ENCODE measurements at places on chromosomes 13 and 19. TPM values are rescaled to one million over a fixed set of nuclear protein-coding genes. Genes with fewer than 3 reads are reported as not detected.

- no peak for DNase-seq
These were observed 25.9 kb downstream of the GRIN2D start for GRCh38 chr19:48419158-48419920.

DNA sequence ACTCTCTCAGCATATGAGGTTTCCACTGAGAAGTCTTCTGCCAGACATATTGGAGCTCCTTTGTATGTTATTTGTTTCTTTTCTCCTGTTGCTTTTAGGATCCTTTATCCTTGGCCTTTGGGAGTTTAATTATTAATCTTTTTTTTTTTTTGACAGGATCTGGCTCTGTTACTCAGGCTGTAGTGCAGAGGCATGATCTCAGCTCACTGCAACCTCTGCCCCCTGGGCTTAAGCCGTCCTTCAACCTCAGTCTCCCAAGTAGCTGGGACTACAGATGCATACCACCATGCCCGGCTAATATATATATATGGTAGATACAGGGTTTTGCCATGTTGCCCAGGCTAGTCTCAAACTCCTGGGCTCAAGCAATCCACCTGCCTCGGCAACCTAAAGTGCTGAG, 6.6 kb upstream of the CYP4F3 start:
- no peak for DNase-seq

GRCh38 chr19:12918253-12918652, 840 bp downstream of the SYCE2 start:
- DNase-seq = no peak

DNA sequence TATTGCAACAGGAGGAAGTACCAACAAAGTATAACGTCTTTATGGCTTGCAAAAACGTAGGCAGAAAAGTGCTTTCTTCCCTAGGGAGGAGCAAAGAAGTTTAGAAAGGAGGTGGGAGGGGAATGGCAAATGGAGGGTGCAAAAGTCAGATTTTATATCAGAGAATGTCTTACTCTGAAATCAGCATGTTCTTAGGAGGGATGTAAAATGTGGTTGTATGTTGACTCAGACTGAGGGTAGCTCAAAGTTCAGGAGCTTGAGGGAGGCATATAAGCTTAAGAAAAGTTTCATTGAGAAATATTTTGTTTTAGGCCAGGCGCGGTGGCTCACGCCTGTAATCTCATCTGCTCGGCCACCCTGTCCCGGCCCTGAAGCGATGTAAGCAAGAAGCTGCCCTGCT, 1.7 kb downstream of the ZNF90 start:
- peak; percentile 25 for DNase-seq

DNA sequence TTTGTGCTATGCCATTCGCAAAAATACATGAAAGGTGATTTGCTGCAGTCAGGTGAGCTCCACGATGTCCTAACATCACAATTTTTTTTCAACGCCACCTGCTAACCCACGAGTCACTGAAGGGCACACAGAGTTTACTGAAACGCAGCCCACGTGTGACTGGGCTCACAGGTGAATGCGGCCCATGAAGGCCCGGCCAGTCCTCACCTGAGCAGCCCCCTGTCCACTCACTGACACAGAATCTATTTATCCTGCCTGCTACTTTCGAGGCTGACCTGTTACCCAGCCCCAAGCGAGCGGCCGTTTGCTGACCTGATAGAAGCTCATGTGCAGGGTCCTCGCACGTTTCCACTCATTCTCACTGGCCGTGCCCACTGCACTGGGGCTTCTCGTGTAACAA, 121.9 kb upstream of the SOX1 start:
- DNase-seq = no peak

DNA sequence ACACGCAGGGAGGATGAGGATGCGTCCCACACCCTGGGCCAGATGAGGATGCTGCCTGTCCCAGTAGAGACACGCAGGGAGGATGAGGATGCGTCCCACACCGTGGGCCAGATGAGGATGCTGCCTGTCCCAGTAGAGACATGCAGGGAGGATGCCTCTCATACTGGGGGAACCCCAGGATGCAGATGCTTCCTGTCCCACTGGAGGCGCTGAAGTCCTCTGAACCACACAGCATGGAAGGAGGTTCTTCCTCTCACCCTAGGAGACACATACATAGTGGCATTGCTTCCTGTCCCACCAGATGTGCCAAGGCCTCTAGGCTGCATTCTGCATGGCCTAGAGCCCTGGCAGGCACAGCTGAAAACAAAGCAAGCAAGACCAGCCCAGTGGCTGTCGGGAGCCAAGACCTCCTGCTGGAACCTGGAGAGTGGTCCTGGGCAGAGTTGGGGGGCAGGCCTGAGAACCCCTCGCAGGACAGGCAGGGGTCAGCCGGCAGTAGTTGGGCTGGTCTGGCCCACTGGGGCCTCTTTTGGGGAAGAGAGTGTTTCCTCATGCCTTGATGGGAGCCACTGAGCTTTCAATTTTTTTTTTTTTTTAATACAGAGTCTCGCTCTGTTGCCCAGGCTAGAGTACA, 4.3 kb downstream of the HPN start:
- DNase-seq = no peak

- DNase-seq = peak; percentile 23
These were observed 2033.9 kb upstream of the PCDH20 start for GRCh38 chr13:63449550-63449949.

DNA sequence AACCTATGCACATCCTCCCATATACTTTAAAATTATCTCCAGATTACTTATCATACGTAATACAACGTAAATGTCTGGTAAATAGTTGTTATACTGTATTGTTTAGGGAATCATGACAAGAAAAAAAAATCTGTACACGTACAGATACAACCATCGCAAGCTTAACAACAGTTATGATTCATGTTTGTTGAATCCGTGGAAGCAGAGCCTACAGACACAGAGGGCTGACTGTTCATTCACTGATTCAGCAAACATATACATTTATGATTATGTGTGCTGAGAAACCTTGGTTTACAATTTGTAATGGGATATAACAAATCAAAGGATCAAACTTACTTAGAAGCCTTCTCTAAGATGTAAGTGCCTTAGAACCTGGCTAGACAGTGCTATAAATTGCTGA, 1.5 kb downstream of the ZNF260 start:
- no peak for DNase-seq

DNA sequence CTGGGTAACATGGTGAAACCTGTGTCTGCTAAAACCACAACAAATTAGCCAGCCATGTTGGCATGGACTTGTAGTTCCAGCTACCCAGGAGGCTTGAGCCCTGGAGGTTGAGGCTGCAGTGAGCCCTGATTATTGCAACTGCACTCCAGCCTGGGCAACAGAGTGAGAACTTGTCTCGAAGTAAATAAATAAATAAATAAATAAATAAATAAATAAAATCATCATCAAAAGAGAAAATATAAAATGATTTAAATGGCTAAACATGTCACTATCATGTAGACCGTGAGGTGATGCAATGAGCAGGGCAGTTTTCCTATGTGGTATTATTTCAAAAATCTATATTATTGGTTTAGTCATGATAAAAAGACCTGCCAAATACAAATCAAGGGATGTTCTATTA, 2074.3 kb downstream of the PCDH9 start:
- no peak for DNase-seq

DNA sequence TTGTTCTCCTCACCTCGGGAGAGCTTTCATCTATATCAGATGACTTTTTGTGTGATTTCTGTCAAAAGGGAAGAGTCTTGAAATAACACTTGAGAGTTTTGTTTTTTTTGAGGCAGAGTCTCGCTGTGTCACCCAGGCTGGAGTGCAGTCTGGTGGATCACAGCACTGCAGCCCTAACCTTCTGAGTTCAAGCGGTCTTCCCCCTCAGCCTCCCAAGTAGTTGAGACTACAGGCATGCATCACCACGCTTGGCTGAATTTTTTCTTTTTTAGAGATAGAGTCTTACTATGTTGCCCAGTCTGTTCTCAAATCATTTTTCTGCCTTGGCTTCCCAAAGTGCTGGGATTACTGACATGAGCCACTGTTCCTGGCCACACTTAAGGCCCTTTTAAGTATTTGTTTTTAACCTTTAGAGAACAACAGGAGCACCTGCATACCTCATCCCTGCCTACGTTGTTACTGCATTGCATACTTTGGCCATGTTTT, 11.4 kb downstream of the NDFIP2 start:
- peak; percentile 56 for DNase-seq

DNA sequence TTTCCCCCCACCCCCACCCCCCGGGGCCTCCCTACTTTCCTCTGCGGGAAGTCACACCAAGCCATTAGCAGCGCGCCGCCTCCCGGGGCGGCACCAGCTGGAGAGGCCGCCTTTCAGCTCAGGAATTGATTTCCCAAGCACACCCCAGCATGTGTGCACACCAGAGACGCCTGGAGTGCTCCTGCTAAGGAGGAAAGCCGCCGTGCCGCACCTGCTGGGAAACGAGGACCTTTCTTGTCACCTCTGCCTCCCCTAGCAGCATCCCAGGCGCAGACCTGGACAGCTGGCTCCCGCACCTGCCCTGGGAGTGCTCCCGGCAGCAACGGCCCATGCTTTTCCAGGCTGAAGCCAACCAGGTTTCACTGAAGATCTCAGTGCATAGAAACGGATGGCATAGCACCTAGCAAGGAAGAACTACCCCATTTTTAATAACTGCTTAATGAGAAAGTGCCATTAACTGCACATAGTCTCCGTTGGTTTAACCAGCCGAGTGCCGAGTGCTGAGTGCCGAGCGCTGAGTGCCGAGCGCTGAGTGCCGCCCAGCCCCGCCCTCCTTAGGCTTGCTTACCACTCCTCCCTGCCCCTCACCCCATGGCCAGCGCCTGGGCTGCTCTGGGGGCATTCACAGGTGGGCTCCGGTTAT, 165.0 kb downstream of the USP12 start:
- DNase-seq = peak; percentile 36

GRCh38 chr13:29619995-29620394, 24.5 kb upstream of the SLC7A1 start:
- DNase-seq = no peak

- no peak for DNase-seq
These were observed 7.7 kb downstream of the CDX2 start for GRCh38 chr13:27961227-27962085.

DNA sequence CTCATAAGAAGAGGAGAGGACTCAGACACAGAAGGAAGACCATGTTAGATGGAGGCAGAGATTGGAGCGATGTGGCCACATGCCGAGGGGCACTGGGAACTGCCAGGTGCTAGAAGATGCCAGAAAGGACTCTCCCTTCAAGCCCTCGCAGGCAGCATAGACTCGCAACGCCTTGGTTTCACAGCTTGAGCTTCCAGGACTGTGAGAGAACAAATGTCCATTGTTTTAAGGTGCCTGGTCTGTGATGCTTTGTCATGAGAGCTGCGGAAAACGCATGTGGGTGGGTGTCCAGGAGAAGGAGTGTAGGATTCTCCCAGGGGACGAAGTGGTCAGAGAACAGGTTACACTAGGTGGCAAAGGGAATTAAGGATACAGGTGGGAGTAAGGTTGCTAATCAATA, 125.9 kb upstream of the USP29 start:
- no peak for DNase-seq

- peak; percentile 75 for DNase-seq
These were observed 750 bp upstream of the GPR108 start for GRCh38 chr19:6737873-6738786.

DNA sequence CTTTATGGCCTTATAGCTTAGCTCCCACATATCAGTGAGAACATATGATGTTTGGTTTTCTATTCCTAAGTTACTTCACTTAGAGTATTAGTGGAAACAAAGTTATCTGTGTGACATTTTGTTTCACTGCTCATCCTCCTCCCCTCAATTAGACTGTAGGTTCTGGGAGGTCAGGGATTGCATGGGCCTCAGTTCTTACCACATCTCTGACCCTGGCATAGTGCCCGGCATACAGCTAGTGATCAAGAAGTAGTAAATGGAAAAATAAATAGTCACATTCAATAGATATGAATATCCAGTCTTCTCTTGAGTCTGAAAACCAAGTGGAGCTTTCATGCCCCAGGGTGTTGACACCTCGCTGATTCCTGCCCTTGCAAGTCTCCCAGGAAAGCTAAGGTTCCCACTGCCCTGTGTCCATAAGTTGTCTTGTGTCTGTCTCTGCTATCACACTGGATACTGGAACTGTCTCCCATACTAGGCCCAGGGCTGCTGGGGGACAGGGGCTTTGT, 249.5 kb upstream of the TSHZ3 start:
- no peak for DNase-seq

- DNase-seq = no peak
These were observed 168.7 kb upstream of the MYO16 start for GRCh38 chr13:108460746-108461145.

GRCh38 chr13:110624766-110625756, 9.7 kb downstream of the NAXD start:
- no peak for DNase-seq

DNA sequence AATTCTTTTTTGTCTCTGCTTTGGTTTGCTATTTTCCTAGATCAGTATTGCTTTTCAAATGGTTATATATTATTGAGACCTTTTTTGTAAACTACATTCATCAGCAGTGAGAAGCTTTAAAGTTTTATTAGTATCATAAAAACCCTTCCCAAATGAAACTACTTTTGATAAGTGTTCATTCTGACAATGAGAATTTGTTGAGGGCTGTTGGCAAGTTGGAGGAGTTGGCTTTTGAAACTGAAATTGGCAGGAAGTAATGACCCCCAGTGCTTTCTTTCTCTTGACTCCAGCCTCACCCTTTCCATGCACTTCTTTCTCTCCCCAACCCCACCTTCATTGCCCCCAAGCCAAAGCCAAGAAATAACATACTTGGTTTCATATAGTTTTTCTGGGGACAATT, 113.8 kb downstream of the ZIC5 start:
- no peak for DNase-seq

- DNase-seq = peak; percentile 8
These were observed 805.7 kb downstream of the PCDH9 start for GRCh38 chr13:66424422-66424821.

DNA sequence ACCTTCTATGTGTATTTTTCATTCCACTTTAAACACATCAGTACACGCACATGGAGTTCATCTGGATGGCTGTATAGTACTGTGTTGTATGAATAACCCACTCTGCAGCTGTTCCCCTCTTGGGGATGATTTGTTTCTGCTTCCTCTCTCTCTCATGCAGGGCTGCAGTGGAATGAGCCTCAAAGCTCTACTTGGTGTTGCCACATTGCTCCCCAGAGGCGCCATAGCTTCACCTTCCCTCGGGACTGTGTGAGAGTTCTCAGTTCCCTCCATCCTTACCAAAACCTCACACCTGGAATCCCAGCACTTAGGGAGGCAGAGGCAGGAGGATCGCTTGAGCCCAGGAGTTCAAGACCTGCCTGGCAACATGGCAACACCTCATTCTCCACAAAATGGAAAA, 28.4 kb upstream of the GPR183 start:
- DNase-seq = no peak

- peak; percentile 51 for DNase-seq
These were observed 288.5 kb downstream of the NALCN start for GRCh38 chr13:101127741-101128353.

Gene KLF1
- not detected for total RNA-seq

Gene SPTBN4
- total RNA-seq = 2.4 TPM

Gene IGSF23
- total RNA-seq = 2.7 TPM

Gene ZNF667
- total RNA-seq = 3.3 TPM

Gene ATP13A1
- 171 TPM for total RNA-seq

Gene CNFN
- not detected for total RNA-seq

Gene LILRA6
- not detected for total RNA-seq

Gene IGFL3
- not detected for total RNA-seq

Gene HSPB6
- 0.65 TPM for total RNA-seq

Gene SHANK1
- 0.65 TPM for total RNA-seq

Gene SLAIN1
- 14.1 TPM for total RNA-seq

Gene CNN2
- 501 TPM for total RNA-seq
